Right ventricle myocardium superior (tissue), 1 donor: ENCODE measurements at places on chromosomes 13 and 19. TPM values are rescaled to one million over a fixed set of nuclear protein-coding genes. Genes with fewer than 3 reads are reported as not detected.

Gene LGALS7
- total RNA-seq, result not detected

Gene ZNF560
- not detected for total RNA-seq

Gene CEACAM7
- total RNA-seq, result not detected

Gene PVR
- 32.1 TPM for total RNA-seq

DNA sequence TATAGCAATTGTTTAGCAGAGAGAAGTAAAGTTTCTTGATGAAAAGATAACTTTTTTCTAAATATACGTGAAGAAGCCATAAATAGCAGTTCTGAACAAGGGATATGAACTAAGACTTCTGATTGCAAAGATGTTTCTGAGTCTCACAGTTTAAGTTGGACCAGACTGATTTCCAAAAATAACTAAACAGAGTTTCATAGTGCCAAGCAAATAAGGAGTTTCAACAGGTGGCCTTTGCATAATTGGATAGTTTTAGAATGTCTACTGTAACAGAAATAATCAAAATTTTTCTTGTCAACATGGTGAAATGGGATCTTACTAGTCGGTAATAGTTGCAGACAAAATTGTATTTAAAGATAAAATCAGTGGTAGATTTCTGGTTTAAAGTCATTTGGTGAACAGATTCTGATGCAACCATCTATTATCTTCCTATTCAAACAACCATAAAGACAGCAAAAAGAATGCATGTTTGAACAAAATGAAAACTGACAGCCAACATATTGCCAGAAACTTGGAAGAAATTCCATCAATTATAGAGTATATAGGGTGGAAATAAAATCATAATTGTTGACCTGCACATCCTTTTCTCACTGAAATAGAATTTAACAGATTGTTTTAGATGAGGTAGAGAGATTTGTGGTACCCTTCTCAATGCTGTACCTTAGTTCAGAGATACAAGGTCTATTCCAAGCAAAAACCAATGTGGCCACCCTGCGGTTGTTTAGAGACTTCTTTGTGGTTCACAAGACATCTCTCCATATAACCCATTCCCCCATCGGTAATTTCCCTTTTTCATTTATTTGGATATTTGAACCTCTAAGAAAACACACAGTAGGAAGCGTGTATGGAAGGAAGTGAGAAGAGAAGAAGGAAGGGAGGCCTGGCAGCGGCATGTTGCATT lies 275.3 kb downstream of the COG6 start:
- DNase-seq, result no peak

- DNase-seq, result no peak
Measured at GRCh38 chr13:91544723-91545122, 146.3 kb downstream of the GPC5 start.

DNA sequence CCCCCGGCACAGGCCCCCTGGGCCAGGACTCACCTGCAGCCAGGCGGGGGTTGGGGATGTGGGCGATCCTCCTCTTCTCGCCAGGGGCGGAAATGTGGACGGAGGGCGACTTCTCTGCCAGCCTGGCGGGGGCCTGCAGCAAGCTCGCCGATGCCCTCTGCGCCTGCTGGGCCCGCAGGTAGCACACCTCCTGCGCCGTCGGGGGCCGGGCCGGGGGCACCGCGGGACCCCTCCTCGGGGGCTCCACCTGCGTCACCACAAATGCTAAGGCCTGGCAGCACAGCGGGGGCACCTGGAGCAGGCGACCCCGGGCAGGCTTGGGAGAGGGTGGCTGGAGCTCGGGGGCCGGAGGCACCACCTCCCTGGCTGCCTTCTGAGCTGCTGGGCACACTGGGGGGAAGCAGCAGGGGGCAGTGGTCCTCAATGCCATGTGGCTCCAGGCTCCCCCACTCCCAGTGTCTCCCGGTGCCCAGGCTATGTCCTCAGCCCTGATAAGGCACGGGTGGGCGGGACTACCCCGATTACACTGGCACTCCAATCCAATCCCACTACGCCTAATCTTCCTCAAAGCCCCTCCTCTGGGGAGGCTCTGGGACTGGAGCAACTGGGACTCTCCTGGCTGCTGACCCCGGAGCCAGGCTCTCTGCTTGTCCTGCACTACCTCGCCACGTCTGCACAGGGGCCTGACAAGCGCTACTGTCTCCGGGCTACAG lies 11.6 kb upstream of the ATP8B3 start:
- no peak for DNase-seq

- no peak for DNase-seq
Measured at GRCh38 chr13:104967836-104968630, 1567.4 kb downstream of the EFNB2 start.

- no peak for DNase-seq
Measured at GRCh38 chr13:95253033-95253432, 48.2 kb downstream of the ABCC4 start.

DNA sequence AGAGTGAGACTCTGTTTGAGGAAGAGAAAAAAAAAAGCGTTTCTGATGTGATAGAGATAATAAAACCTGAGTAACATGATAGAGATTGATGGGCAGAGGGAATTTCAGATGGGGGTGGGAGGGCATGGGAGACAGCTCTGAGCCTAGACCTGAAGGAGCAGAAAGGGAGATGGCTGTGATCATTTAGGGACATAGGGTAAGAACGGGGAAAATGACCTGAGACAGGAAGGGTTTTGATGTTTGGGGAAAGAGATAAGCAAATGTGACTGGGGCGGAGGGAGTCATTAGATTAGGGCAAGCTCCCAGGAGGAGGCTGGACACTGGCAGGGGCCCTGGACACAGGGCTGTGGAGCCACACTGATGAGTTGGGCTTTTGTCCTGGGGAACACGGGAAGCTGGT lies 6.1 kb downstream of the ZNF320 start:
- no peak for DNase-seq

DNA sequence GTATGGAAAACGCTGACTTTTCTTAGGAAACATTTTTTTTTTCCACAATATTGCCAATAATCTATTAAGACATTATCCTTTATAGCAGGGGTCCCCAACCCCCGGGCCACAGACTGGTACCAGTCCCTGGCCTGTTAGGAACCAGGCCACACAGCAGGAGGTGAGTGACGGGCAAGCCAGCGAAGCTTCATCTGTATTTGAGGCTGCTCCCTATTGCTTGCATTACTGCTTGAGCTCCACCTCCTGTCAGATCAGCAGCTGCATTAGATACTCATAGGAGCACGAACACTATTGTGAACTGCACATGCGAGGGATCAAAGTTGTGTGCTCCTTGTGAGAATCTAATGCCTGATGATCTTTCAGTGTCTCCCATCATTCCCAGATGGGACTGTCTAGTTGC lies 793.7 kb downstream of the SLITRK5 start:
- no peak for DNase-seq

GRCh38 chr13:44853641-44854040 lies 135.6 kb downstream of the NUFIP1 start:
- no peak for DNase-seq

DNA sequence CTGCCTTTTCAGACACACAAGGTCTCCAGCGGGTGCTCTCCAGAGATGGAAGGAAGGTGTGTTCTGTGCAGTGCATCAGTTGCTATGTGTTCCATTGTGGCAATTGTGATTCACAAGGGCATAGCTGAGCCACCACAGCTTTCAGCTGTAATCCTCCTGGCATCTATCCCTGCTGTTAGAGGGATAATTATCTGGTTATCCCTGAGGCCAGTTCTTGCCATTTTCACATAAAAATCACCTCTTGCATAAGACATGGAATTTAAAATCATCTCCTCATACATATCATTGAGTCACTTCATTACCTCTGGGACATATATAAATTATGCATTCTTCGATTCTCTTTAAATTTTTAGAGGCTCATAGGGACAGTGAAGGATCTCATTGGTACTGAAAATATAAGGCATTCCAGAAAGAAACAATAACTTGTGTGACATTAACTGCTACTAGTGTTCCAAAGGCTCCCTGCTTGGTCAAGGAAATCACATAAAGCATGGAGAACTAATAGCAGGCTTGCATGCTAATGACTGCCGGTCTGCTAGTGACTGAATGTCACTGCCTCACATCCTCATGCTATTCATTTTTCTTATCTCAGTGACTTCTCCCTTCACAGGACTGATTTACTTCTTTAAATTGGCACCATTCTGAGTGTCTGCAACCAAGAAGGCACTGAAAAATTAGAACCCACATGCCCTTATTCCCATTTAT lies 214.0 kb downstream of the ENOX1 start:
- DNase-seq, result no peak

DNA sequence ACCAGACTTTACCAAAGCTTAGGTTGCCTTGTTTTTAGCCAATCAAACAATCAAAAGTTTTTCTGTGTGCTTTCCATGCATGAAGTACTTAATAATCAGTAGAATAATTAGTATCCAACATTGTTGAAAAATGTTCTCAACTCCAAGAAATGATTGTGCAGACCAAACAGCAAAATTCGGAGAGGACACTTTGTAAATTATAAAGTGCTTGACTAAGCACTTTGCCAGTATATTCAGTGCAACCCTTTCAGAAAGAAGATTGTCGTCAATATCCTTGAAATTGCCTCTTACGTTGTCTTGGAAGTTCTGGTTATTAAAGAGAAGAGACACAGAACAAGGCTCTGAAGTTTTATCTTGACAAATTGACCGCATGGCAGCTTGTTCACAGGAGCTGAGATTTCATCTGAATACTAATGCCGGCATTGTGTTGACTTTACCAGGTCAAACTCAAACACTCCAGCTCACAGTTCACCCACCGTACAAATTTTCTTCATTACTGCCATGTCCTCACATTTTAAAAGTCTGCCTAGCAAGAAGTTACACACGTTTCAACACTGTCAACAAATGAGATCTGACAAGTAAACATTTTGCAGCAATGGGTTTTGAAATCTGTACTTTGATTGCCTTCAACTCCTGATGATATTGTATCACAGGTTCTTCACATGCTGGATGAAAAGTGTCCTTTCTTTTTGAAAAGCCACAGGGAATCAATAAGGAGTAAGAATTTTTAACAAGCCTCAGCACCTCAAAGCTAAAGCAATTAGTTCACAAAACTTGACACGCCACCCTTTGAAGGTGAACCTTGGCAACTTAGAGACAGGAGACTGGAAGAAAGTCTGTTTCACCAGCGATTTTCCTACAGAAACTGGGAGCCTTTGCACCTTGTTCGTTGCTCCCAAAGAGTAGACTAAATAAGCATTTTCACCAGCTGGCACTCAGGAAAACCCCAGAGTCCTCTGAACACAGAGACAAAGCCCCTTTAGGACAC lies 150.9 kb downstream of the RFC3 start:
- DNase-seq, result no peak
